ENCODE measurements at places on chromosomes 3 and 15.
A peak's percentile ranks its signal among the peaks of the same experiment; 100 is the strongest.

- DNase-seq: peak; percentile 11
Observed at GRCh38 chr3:26713091-26713490, 90.5 kb downstream of the LRRC3B start.

GRCh38 chr3:43353923-43354670 lies 67.8 kb downstream of the SNRK start:
- DNase-seq: no peak

GRCh38 chr15:95326431-95327182 lies 1003.9 kb upstream of the NR2F2 start:
- no peak for DNase-seq

GRCh38 chr3:44962621-44963393 lies 13.2 kb downstream of the ZDHHC3 start:
- no peak for DNase-seq

GRCh38 chr15:41333026-41333562 lies 413 bp downstream of the NUSAP1 start:
- DNase-seq: peak; percentile 22

DNA sequence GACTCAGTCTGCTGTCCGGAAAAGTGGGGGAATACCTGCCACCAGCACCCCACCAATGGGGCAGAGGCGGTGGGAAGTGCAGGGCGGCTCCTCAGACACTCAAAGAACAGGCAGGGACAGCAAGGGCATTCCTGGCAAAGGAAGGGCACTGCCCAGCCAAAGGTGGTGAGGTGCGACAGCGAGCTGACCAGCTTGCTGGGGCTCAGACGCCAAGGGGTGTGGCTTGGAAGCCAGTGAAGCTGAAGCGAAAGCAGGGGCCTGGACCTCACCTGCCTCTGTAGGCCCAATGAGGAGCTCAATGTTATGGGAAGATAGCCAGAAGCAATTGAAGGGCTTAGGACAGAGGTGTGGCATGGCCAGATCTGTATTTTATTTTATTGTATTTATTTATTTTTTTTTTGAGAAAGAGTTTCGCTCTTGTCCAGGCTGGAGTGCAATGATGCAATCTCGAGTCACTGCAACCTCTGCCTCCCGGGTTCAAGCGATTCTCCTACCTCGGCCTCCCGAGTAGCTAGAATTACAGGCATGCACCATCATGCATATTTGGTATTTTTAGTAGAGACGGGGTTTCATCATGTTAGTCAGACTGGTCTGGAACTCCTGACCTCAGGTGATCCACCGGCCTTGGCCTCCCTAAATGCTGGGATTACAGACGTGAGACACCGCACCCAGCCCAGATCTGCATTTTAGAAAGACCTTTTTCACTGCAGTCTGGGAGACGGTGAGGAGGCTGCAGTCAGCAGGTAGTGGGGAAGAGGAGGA lies 4.4 kb upstream of the LMAN1L start:
- no peak for DNase-seq

DNA sequence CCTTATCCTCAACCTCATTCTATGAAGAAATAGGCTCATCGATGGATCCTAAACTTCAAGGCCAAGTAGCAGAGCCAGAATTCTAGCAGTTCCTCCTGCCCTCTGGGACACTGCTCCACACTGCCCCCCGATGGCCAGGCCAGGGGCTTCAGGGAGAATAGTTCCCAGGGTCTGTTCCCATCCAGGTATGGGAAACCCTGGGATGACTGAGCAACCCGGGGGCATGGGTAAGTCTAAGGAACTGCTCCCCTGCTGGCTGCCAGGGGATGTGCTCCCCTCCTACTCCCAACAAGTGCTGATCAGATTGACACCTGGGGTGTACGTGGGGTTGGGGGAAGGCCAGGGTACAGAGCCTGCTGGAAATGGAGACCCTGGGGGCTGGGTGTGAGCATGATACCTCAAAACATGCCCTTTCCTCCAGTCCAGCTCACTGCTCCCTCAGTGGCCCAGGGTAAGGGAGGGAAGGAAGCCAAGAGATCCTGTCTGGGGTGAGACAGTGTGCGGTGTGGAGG lies 7.6 kb downstream of the ULK3 start:
- DNase-seq: no peak

DNA sequence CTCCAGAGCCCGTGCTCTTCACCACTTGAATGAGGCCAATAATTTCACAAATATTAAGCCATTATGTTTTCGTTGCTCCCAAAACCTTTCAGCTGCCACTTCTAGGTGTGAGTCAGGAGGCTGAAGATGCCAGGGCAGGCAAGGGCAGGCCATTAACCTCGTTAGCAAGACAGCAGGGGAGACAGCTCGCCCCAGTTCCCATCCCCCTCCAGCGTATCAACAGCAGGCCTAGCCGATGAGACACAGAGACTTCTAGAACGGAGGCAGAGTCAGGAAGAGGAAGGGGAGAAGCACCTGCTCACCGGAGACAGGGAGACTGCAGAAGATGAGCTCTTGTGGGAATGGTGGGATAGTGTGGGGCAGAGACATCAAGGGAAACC lies 28.0 kb upstream of the PLA2G4E start:
- DNase-seq: no peak

- DNase-seq: no peak
Observed at GRCh38 chr3:55899887-55900286, 412.8 kb upstream of the WNT5A start.

GRCh38 chr3:11919390-11919789 lies 72.7 kb upstream of the TAMM41 start:
- no peak for DNase-seq

DNA sequence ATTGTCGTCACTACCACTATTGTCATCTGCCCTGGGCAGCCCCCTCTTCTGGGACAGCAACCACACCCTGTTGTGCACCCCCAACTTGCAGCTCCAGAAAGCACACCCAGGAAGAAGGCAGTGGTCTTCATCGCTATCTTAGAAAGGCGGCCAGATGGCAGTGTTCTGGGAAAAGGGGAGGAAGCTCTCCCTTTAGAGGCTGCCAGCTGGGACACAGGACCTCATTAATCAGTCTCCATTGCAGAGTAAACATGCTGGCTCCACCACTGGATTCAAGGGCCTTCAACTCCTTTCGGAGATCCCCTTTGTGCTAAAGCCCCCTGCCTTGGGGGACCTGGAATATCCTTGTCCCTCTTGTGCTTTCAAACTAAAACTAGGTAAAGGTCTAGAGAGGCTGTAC lies 199.3 kb upstream of the LINGO1 start:
- no peak for DNase-seq

DNA sequence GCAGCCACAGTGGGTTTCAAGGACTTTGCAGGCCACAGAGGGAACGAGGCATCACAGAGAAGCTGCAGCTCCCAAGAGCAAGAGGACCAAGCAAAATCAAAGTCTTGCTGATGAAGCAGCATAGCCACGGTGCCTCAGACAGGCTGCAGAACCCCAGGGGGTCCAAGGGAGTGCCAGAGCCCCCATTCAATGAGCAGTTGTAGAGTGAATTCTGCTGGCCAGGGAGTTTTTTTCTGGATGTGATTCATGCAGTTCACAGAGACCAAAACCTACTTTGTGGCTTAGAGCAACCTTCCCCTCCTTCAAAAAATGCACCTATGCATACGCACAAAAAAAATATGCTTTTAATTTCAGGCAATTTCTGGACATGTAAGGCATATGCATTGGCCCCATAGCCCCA lies 409.0 kb downstream of the VPS13C start:
- no peak for DNase-seq

DNA sequence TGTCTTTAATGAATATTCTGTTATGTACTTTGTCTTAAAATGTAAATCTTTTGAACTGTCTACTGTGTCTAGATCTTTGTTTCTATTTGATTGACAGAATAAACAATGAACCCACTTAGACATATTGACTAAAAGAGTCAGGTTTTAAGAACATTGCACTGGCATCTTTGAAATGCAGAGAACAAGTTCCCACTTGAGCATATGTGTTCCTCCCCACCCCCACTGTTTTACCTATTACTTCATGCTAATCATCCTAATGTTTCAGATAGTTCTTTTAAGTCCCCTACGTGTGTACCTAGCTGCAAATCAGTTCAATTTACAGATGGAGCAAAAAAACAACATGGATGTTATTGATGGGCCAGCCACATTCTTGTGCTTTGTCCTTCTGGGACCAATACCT lies 11.7 kb upstream of the TCF12 start:
- DNase-seq: no peak

All from pons (tissue), 1 donor.